GM12892 (cell line): ENCODE measurements at places on chromosomes 12 and 14.

DNA sequence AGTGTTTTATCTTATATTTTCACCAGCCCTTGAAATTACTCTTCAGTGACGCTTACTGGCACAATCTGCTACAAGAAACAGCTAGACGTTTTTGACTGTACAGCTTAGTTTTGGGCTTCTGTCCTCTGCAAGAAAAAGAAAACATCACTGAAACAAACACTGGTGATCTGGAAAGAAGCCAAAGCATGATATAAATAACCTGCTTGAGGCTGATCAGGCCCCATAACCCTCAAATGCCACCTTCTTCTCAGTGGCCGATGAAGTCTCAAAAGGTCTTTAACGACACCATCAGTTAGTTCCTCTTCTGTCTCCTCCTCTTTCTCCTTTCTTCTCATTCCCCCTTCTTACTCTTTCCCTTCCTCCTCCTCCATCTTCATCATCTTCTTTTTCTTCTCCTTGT is 942.3 kb upstream of the TMEM132C start:
- DNase-seq: no peak

DNA sequence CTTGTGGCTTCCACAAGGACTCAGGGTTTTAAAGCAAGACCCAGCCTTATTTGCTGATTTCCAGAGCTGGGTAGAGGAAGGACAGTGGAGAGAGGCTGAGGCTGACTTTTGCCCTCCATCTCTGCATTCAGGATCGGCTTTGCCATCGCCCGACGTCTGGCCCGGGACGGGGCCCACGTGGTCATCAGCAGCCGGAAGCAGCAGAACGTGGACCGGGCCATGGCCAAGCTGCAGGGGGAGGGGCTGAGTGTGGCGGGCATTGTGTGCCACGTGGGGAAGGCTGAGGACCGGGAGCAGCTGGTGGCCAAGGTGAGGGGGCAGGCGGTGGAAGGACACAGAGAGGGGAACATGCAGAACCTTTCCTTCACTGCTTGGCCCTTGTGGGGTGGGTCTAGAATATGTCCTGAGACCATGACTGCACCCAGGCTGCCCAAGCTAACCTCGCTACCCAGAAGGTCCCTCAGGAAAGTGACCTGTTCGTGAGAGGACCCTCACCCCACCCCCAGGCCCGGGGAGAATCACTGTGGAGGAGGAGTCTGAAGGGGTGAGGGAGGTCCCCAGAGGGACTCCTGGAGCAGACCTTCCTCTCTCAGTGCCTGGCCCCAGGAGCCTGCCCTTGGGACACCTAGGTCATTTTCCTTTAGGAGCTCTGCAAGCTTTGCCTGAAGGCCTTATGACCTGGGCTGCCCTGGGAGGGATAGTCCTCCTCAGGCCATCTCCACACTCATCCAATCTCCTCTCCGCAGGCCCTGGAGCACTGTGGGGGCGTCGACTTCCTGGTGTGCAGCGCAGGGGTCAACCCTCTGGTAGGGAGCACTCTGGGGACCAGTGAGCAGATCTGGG is 3.1 kb downstream of the DHRS2 start:
- no peak for DNase-seq

DNA sequence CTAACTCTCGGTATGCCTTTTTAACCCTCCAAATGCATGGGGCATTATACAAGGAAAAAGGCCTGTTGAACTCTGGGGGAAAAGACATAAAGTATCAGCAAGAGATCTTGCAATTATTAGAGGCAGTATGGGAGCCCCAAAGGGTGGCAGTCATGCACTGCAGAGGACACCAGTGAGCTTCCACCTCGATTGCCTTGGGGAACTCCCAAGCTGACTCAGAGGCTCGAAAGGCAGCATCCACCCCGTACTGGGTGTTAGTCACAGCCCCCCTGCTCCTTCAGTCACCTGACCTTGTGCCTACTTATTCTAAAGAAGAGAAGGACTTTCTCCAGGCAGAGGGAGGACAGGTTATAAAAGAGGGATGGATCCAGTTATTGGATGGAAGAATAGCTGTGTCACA is 781.4 kb upstream of the TMEM132C start:
- no peak for DNase-seq

DNA sequence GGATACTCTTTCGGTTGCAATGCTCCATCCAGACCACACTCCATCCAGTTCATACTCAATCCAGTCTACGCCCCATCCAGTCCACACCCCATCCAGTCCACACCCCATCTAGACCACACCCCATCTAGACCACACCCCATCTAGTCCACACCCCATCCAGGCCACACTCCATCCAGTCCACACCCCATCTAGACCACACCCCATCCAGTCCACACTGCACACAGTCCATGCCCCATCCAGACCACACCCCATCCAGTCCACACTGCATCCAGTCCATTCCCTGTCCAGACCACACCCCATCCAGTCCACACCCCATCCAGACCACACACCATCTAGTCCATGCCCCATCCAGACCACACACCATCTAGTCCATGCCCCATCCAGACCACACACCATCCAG is 116.0 kb upstream of the RTL1 start:
- no peak for DNase-seq

DNA sequence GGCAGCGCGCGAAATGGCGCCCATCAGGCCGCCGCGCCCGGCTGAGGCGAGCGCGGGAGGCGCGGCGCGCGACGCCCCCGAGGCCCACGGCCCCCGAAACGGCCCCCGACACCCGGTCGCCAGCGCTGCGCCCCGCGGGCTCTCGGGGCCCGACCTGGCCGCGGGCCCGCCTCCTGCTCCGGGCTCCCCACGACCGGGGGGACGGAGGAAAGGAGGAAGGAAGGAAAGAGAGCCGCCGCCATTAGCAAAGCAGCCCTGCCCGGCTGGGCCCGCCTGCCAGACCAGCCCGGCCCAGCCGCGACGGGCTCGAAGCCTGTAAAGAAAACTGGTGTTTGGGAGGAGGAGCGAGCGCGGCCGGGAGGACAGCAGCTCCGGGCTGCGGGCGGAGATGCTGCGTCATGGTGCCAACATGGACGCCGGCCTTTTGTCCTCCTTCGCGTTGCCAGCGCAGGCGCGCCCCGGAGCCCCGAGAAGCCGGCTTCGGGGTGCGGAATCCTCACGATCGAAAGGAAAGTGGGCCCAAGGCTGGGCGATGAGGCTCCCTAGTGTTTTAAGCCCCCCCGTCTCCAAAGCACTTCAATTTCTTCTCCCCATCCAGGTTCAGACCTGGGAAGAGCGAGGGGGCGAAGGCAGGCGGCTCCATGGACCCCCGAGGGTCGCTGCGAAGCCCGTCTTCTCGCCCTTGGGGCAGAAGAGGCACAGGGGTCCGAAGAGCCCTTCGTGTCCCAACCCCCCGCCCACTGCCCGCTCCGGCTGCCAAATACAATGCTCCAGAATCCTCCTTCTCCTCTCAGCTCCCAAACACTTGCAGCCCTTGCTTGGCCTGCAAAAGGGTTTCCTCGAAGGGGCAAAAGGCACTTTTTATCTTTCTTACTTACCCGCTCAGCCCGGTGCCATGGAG is 2.9 kb upstream of the SETD1B start:
- no peak for DNase-seq

- DNase-seq: no peak
Measured at GRCh38 chr12:40312196-40312595, 87.4 kb downstream of the LRRK2 start.

- no peak for DNase-seq
Measured at GRCh38 chr14:99853206-99853605, 60.0 kb downstream of the EML1 start.

DNA sequence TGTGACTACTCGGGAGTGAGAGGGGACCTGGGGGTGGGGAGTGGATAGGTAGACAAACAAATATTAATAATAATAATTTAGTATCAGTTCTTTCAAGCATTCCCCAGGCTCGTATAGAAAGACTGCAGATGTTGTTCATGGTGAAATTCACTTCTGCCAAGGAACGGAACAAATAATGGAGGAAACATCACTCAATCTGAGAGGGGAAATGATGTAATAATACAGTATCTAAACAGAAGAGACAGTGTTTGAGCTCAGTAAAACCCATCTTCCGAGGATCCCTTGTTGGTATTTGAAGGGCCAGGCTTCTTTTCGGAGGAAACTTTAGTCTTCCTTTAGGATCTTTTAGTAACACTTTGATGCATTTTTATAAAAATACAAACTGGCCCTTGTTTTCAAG is 114.2 kb downstream of the KCNK10 start:
- no peak for DNase-seq

- no peak for DNase-seq
Measured at GRCh38 chr14:60356386-60356785, 107.4 kb downstream of the PPM1A start.

GRCh38 chr12:32252199-32253073 is 145.8 kb downstream of the BICD1 start:
- no peak for DNase-seq

GRCh38 chr14:38201137-38201828 is 6.4 kb upstream of the SSTR1 start:
- no peak for DNase-seq

GRCh38 chr14:77659831-77660230 is 43.4 kb upstream of the SPTLC2 start:
- no peak for DNase-seq

DNA sequence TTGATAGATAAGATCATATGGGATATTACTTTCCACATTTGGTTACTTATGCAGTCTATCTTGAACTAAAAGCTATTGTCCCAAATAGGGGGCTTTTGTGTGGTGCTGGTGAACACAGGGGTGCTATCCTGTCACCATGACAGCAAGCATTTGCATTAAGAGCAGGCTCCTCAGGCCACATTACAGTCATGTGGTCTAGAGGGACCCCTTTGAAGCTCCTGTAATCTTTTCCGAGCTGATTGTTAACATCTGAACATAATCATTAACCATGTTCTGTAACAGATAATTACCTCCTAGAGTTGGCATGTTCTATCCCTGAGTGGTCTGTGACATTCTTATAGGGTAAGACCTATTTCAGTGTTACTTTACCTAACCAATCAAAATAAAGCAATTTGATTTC is 178.8 kb downstream of the KTN1 start:
- DNase-seq: no peak

DNA sequence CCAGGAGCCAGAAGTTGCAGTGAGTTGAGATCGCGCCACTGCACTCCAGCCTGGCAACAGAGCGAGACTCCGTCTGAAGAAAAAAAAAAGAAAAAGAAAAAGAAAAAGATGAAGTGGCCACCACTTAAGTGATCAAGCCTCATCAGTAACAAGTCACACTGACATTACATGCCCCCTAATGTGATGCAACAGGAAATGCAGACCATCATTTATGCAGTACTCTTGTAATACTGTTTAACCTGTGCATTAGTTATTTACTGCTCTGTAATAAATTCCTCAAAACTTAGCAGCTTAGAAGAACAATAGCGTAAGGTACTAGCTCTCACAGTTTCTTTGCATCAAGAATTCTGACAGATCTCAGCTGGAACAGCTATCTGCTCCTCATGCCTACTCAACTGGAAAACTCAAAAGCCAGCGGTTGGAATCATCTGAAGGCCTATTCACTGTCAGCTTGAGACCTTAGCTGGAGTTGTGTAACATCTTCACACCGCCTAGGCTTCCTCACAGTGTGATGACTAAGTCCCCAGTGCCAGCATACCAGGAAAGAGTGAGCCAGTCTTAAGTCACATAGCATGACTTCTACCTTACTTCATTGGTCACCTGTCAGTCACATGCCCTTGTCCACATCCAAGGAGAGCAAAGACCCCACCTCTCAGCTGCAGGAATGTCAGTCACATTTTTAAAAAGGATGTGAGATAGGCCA is 31.5 kb downstream of the EPS8 start:
- no peak for DNase-seq

DNA sequence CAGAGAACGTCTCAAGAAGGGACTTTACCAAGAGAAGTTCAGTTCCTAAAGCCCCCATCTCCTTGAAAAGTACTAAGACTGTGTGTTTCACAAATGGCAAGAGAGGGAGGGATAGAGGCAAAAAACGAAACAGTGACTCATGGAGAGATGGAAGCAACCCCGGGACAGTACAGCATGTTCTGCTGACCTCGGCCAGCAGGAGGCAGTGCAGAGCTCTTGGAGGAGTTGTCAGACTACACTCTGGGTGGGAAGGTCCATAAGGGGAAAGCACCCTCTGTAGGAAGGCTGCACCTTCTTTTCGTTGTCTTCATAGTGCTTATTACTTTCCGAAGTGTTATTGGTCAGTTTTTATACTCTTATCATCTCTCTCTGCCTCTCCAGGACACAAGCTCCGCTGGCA is 525.2 kb upstream of the CCDC196 start:
- DNase-seq: peak; percentile 13

GRCh38 chr14:22472935-22473854 is 115.8 kb downstream of the DAD1 start:
- DNase-seq: peak; percentile 45

- no peak for DNase-seq
Measured at GRCh38 chr14:72943876-72944430, 17.7 kb downstream of the DCAF4 start.

DNA sequence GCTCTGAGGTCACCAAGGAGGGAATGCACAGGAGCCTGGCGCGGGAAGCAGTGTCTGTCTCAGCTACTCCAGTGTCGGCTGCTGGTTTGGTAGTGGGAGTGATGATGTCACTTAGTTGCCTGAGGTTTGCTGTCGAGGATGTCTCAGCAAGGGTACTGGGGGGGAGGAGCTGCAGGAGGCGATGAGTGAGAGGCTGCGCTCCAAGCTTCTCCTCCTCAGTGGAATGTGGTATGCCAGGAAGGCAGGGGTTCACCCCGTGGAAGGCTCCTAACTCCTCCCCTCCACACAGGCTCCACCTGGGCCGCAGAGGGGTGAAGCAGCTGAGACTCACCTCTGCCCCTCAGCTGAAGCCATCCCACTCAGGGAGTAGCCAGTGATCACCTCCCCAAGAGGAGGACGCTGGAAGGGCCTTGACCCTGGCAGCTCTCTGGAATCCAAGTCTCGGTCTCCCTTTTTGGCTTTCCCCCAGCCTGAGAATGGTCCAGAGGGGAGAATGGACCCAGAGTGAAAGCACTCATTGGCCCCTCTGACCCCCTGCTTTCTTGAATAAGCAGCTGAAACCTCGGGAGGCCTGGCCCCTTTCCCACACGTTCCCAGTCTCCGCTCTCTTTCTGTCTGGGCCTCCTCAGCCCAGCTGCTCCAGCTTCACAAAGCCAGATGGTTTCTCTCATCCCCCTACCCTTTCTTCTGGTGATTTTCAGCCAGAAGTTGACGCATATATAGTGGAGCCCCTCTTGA is 178.9 kb upstream of the FKBP4 start:
- DNase-seq: no peak

GRCh38 chr14:29806124-29806517 is 121.5 kb downstream of the PRKD1 start:
- DNase-seq: no peak

- no peak for DNase-seq
Measured at GRCh38 chr12:42217656-42218055, 20.4 kb downstream of the YAF2 start.
